ENCODE measurements at places on chromosomes 2 and 18.

GRCh38 chr2:85811180-85812093 is 57.6 kb downstream of the ATOH8 start:
- H3K36me3 ChIP-seq, result no peaks in the 10 kb centered on the region
- DNase-seq, result no peak
- H3K4me1 ChIP-seq, result no peaks in the 10 kb centered on the region

DNA sequence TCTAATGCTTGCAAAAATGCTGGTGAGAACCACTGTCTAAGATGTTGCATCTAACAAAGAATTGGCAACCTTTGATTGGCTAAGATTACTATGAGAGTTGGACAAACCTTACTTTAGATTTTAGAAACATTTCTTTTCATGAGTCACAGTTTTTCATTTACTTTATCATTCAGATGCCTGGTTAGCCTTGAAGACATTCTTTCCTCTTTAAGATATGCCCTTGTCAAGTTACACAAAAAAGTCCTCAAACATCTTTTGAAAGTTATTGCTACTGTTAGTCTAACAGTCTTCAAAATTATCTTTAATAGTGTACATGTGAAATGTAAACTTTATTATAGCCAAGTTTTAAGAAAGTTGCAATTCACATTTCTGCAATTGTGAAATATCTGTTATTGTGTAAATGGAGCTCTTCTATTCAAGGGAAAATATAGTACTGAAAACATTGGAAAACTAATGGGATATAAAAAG is 276.3 kb downstream of the RND3 start:
- no peaks in the 10 kb centered on the region for H3K4me1 ChIP-seq
- no peak overlapping the region for H3K27ac ChIP-seq
- no peak overlapping the region for H3K4me3 ChIP-seq
- H3K36me3 ChIP-seq, result no peaks in the 10 kb centered on the region

DNA sequence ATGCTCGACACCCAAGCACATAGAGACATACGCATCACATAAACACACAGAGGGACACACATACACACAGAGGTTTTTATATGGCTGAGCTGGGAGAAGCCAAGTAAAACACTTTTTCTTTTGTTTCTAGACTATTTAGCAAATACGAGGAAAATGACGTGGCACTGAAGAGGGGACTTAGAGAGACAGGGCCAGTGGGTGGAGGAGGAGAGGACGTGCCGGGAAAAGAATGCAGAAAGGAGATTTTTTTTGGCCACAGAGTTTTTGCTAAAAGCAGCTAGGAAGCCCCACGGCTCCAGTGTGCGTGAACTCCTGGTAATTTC is 168.5 kb upstream of the KLF7 start:
- H3K36me3 ChIP-seq, result no peaks in the 10 kb centered on the region
- no peak for DNase-seq
- H3K4me3 ChIP-seq, result no peak overlapping the region
- no peak overlapping the region for H3K27ac ChIP-seq
- H3K4me1 ChIP-seq, result no peaks in the 10 kb centered on the region

DNA sequence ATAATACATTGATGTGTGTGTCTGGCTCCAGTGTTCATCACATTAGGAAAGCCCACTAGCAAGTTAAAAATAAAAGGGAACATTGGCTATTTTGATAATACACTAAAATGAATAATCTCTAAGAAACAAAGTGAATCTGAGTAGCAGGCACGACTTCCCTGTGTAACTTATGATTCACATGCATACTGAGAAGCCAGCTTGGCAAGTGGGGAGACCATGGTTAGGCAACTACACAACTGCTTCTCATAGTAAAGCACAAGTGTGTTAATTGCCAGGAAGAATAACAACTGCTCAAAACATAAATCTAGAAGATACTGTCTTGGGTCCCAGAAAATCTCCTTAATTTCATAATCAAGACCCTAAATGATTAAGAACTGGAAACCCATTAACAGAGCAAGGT is 4.0 kb downstream of the MYO5B start:
- no peaks in the 10 kb centered on the region for H3K36me3 ChIP-seq
- no peak overlapping the region for H3K4me3 ChIP-seq
- peaks cover 15% of the 10 kb centered on the region for H3K27me3 ChIP-seq
- DNase-seq, result no peak

DNA sequence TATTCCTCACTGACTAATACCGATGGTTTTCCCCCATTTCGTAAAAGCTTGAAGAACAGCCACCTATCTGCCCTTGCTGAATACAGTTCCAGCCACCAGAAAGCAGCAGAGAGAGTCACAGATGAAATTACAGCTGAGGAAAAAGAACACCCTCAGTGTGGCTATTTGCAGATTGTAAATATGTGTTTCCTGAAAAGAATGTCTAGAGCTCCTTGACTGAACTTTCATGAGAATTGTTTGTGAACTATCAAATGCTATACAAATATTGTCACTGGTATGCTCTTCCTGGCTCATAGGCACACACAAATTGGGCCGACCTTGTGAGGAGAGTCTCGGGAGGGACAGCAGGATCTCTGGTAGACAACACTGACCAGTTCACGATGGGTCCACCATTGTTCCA is 58.1 kb upstream of the TTC39C start:
- H3K4me1 ChIP-seq, result no peaks in the 10 kb centered on the region

GRCh38 chr2:175080479-175080878 is 75.3 kb upstream of the CHN1 start:
- H3K4me1 ChIP-seq, result no peaks in the 10 kb centered on the region
- no peak for DNase-seq
- no peak overlapping the region for H3K27ac ChIP-seq
- no peak overlapping the region for H3K4me3 ChIP-seq

DNA sequence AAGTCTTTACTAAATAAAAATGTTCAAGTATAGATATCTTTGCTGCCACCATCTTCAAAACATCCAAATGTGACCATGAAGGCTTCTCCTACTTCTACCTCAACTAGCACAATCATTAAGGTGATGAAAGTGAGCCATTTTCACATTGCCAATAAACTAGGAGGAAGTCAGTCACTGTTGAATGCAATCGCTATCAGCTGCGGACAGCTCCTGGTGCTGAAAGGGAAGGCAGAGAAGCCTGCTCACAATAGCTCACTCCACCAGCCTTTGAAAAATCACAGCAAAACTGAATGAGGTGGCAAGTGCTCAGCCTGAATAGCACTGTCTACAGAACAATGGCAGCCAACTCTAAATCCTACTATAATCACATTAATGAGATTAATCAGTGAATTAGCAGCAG is 2.2 kb downstream of the MYT1L start:
- H3K4me3 ChIP-seq, result no peak overlapping the region
- H3K27ac ChIP-seq, result no peak overlapping the region
- no peaks in the 10 kb centered on the region for H3K27me3 ChIP-seq
- no peaks in the 10 kb centered on the region for H3K4me1 ChIP-seq

DNA sequence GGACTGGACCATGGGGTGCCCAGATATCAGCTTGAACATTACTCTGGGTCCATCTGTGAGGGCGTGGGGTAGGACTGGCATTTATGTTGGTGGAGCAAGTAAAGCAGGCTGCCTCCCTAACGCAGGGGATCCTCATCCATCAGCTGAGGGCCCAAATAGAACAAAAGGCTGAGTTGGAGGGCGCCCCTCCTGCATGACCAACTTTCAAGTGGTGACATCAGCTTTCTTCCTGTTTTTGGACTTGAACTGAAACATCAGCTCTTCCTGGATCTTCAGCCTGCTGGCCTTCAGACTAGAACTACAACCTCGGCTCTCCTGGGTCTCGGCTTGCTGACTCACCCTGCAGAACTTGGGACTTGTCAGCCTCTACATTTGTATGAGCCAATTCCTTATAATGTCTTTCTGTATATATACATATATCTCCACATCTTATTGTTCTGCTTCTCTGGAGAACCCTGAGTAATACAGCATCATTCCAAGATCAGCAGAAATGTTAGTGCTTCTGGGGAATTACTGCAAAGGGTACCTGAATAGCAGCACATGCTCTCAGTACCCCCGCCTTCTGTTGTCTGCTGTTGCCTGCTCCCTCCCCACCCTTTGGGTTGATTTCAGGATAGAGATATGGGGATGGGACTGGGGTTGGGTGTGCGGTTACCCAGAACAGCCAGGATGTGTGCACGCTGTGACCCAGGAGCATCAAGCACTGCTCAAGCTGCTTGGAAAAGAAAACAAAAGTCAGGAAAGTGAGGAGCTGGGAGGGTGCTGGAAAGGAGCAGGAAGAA is 20.0 kb downstream of the TMEM127 start:
- no peak overlapping the region for H3K27ac ChIP-seq
- no peaks in the 10 kb centered on the region for H3K27me3 ChIP-seq
- DNase-seq, result no peak
- no peaks in the 10 kb centered on the region for H3K36me3 ChIP-seq
- H3K4me3 ChIP-seq, result no peak overlapping the region
- H3K4me1 ChIP-seq, result peaks cover 38% of the 10 kb centered on the region

GRCh38 chr2:12162269-12163247 is 416.1 kb downstream of the LPIN1 start:
- H3K4me1 ChIP-seq, result no peaks in the 10 kb centered on the region
- no peaks in the 10 kb centered on the region for H3K36me3 ChIP-seq
- H3K4me3 ChIP-seq, result no peak overlapping the region
- H3K27me3 ChIP-seq, result no peaks in the 10 kb centered on the region
- H3K27ac ChIP-seq, result no peak overlapping the region
- no peak for DNase-seq

DNA sequence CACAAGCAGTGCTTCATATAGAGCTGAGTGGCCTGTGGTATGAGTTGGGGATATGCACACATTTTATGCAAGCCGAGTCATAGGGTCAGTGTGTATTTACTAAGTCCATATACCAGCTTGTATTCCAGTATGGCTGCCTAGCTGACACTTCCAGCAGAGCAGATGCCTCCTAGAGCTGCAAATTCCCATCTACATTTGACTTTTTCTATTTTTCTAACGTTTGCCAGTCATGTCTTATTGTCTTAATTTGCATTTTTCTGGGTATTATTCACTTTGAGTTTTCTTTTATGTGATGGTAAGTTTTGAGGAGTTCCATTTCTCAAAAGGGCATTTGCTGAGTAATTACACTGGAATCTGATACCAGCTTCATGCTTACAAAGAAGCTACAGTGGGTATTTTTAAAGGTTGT is 334.5 kb upstream of the CDH2 start:
- DNase-seq, result no peak
- no peaks in the 10 kb centered on the region for H3K4me1 ChIP-seq
- no peak overlapping the region for H3K27ac ChIP-seq
- no peaks in the 10 kb centered on the region for H3K36me3 ChIP-seq
- no peak overlapping the region for H3K4me3 ChIP-seq

- H3K36me3 ChIP-seq, result no peaks in the 10 kb centered on the region
- no peaks in the 10 kb centered on the region for H3K4me1 ChIP-seq
- no peak overlapping the region for H3K4me3 ChIP-seq
- H3K27ac ChIP-seq, result no peak overlapping the region
- no peaks in the 10 kb centered on the region for H3K27me3 ChIP-seq
- DNase-seq, result no peak
These were observed 195.7 kb upstream of the GALNT5 start for GRCh38 chr2:157061799-157062198.

DNA sequence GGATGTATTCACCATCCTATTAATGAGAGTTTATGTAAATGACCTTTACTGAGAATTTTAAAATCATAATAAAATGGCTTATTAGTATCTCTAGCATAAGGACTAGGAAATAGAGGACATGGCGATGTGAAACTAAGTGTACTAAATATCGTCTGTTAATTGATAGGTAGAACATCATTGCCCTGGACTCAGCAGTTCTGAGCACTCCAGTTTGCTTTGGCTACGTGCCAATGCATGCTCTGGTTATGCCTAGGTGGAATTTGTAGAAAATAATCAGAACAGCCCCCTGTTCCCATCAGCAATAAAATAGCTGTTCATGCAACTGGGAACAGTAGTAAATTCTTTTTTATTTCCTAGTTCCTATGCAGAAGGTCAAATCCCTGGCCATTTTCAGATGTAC is 247.8 kb downstream of the DOK6 start:
- no peak for DNase-seq
- no peaks in the 10 kb centered on the region for H3K27me3 ChIP-seq
- no peak overlapping the region for H3K27ac ChIP-seq
- no peaks in the 10 kb centered on the region for H3K4me1 ChIP-seq
- H3K36me3 ChIP-seq, result no peaks in the 10 kb centered on the region

- H3K27ac ChIP-seq, result no peak overlapping the region
- no peaks in the 10 kb centered on the region for H3K27me3 ChIP-seq
- no peaks in the 10 kb centered on the region for H3K36me3 ChIP-seq
These were observed 72.6 kb downstream of the ANKRD44 start for GRCh38 chr2:197238043-197238365.

- H3K36me3 ChIP-seq, result no peaks in the 10 kb centered on the region
- no peak overlapping the region for H3K27ac ChIP-seq
- no peaks in the 10 kb centered on the region for H3K27me3 ChIP-seq
- no peaks in the 10 kb centered on the region for H3K4me1 ChIP-seq
- DNase-seq, result no peak
These were observed 119.8 kb downstream of the NDUFA10 start for GRCh38 chr2:239905306-239905705.

DNA sequence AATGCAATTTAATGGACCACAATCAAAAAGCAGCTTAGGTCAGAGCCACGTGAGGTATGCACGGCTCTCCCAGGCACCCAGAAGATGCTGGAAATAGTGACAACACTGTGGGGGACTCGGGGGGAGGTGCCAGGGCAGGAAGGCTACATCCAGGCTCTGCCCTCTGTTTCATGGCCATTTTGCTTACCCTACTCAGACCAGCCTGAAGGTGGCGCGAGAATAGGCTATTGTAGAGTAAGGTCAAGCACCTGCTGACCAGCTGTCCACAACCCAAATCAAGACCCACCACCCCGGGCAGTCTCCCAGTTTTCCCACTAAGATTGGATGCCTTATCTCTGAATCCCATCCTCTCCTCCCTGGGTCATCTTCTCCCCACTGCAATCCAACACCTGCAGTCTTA is 115.7 kb downstream of the VIT start:
- no peaks in the 10 kb centered on the region for H3K4me1 ChIP-seq
- no peaks in the 10 kb centered on the region for H3K27me3 ChIP-seq
- no peak overlapping the region for H3K4me3 ChIP-seq

DNA sequence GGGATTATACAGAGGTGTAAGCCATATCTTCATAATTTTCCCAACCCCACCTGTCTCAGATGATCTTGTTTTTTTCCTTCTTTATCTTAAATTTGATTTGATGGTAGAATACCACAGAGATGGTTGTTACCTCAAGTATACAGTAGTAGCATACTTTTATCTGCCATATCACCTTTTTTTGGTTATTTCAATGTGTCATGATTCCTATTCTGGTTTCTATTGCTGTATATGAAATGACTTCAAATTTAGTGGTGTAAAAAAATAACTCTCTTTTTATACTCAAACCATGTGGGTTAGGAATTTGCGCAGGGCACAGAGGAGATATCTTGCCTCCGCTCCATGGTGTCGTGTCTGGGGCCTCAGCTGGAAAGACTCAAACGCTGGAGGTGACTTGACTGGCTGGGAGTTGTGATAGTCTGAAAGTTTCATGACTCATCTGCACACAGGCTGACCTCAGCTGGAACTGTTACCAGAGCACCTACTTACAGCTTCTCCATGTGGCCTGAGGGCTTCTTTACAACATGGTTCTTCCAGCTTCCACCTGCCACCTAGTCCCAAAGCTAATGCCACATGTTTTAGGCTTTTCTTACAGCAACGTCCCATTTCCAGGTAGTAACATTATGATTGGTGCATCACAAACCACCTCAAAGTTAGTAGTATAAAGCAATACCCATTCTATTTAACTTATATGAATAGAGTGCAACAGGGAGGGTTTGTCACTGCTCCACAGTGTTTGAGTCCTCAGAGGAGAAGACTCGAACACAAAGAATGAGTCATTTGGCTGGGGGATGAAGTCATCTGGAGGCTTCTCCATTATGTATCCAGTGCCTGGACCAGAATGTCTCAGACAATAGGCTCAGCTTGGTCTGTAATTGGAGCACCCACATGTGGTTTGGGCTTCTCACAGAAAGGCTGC is 82.3 kb upstream of the XPO1 start:
- no peak overlapping the region for H3K4me3 ChIP-seq
- H3K27me3 ChIP-seq, result no peaks in the 10 kb centered on the region
- H3K4me1 ChIP-seq, result no peaks in the 10 kb centered on the region
- no peaks in the 10 kb centered on the region for H3K36me3 ChIP-seq
- DNase-seq, result no peak
- no peak overlapping the region for H3K27ac ChIP-seq

All from CD8-positive, alpha-beta memory T cell (primary cell).